Choroid plexus epithelial cell (primary cell): ENCODE measurements at places on chromosomes 7 and 10.

- no peak for DNase-seq
These were observed 1053.9 kb downstream of the CNTNAP2 start for GRCh38 chr7:147170341-147171012.

DNA sequence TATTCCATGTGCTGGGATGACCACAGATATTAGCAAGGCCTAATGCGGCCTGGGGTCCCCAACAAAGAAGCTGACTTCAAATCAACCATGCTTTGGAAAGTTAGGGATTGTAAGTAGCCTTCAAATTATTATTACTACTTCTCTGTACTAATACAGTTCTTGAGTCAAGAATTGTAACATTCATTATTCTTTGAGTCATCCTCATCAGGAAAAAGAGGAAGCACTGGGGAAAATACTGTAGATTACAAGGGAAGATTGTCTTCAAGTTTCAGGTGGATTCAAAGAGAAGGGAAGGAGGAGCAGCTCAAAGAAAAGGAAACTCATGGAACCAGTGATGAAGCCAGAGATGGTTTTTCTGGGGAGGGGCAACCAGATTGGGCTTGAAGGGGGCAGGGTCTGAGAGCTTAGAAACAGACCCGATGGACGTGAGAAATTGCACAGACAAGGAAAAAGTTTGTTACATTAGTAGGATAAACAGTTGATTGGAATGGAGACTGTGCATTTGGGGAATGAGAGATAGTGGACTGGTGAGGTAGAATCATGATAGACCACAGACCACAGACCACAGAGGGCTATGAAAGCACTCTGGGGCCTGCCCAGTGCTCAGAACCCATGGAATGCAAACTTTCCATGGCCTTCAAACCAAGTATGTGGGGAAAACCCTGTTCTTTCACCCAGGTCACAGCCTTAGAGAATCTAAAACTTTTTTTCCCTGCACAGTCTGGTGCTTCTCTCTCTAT, 209.9 kb downstream of the ZNF365 start:
- DNase-seq, result peak; percentile 99

GRCh38 chr10:24849051-24849450, 103.4 kb downstream of the PRTFDC1 start:
- DNase-seq, result no peak

DNA sequence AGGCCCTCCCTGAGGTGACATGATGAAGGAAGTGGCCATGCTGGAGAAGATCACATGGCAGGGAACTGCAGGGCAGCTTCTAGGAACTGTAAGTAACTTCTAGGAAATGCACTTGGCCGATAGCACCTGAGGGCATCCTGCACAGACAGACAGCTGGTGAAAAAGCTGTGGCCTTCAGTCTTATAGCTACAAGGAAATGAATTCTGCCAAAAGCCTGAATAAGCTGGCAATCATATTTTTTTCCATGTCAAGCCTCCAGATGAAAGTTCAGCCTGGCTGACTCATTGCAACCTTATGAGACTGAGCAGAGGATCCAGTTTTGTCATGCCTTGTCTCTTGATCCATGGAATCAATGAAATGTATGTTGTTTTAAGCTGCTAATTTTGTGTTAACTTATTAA, 91.1 kb upstream of the CACNA2D1 start:
- DNase-seq, result peak; percentile 79

- peak; percentile 34 for DNase-seq
These were observed 48.3 kb downstream of the ANKIB1 start for GRCh38 chr7:92293896-92294590.

DNA sequence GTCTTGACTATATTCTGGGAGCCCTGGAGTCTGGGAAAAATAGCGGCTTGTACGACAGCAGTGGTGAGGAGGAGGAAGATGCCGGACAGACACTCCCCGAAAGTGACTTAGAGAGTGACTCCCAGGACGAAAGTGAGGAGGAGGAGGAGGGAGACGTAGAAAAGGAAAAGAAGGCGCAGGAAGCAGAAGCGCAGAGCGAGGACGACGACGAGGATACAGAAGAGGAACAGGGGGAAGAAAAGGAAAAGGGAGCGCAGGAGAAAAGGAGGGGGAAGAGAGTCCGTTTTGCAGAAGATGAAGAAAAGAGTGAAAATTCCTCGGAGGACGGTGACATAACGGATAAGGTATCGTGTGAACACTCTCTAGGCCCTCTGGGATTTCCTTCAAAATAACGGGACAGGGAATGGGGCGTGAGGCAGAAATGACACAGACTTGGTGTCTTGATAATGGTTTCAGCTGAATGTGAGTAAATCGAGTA, 908 bp downstream of the NOM1 start:
- peak; percentile 9 for DNase-seq

DNA sequence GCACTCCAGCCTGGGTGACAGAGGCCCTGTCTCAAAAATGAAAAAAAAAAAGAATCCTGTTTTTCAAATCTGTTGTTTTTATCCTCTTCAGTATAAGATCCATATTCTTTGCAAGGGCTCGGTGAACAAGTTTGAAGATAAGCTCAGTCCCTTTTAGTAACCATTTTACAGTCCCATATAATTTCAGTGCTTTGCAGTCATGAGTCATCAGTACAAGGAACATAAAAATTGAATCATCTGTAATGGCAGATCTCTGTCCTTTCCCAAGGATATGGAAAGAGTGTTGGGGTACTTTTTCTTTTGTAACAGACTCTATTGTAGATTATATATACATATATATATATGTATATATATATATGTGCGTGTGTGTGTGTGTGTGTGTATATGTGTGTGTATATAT, 52.2 kb upstream of the ZPBP start:
- DNase-seq, result no peak

GRCh38 chr10:128541926-128542475, 415.8 kb upstream of the MKI67 start:
- DNase-seq, result no peak

DNA sequence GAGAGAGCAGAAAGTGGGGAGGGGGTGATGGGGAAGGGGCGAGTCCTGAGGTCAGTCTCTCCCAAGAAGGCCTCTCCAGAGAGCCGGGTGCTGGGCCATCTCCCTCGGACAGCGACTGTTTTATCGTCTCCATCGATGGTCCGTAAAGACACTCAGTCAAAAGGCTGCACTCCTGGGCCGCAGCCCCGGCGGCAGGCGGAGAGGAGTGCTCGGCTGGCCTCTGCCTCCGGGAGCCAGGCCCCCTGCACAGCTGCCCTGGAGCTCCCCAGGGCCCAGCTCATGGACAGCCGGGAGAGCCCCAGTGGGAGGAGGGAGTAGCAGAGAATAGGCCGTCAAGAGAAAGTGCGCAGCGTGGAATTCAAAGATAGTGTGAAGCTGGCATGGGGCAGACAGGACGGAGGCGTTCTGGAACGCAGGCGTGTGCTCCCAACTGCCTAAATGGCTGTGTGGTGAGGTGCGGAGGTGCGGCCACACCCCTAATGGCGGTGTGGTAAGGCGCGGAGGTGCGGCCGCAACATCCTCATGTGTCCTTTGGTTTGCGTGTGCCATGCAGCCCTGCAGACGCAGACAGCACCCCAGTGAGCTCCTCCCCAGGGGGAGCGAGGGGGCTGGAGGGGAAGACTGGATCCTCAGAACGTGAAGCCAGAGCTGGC, 477.5 kb upstream of the FOXK1 start:
- DNase-seq, result no peak

DNA sequence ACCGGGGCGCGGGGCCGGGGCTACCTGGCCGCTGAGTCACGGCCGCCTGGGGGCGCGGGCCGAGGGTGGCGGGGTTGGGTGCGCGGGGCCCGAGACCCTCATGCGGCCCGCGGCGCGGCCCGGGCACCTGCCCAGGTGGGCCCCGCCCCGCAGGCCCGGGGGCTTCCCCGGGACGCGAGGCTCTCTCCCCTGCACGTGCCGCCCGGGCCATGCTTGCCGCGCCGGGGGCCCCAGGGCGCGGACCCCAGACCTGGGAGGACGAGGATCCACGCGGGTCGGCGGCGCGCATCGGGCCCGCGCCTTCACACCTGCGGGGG, 402 bp downstream of the MAFK start:
- no peak for DNase-seq

GRCh38 chr10:72334825-72335393, 19.8 kb downstream of the DNAJB12 start:
- peak; percentile 100 for DNase-seq
